Stimulated activated CD4-positive, alpha-beta T cell treated with anti-CD3 and anti-CD28 coated beads, Interleukin-15, amount 100 ng/mL, for 48 hours (primary cell): ENCODE measurements at places on chromosomes 7 and 10.

GRCh38 chr7:157856873-157857577, 520.2 kb downstream of the DNAJB6 start:
- no peak for DNase-seq

DNA sequence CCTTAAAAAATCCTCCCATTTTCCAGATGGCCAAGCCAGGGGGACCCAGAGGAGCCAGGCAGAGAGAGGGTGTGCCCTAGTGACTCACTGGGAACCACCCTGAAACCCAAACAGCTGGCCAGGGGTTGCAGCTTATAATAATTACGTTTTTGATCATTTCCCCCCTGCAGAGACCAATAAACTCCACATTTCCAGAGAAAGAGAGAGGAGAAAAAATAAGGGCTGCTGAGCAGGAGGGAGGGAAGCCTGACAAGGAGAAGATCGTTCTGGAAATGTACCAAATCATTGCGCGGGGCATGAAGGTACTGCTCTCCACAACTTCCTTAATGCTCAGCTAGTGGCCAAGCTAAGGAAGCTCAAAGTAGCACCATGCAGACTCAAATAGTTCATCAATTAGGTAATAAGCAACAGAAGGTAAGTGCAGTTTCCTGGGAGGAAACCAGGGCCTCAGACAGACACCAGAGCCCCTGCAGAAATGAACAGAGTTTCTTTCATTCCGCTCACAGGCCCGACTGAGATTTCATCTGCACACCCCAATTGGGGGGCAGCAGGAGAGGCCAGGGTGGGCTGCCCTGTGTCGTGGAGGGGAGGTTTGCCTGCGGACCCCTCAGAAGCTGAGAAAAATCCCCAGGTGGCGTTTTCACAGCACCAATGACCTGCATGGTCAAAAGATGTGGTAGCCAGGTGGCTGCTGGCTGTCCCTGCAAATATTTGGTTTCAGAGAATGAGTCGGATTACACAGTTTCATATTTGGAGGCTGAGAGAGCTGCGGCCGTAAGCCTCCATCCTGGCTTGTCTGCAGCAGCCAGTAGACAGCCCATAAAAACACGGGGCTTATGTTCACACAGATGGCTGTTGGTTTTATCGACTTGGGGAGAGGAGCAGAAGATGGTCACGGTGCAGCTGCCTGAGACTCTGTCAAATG, 153.2 kb upstream of the LYZL2 start:
- no peak for DNase-seq

GRCh38 chr7:82273886-82274285, 169.7 kb downstream of the CACNA2D1 start:
- DNase-seq = no peak

GRCh38 chr7:158255156-158255555, 332.5 kb downstream of the PTPRN2 start:
- no peak for DNase-seq

- no peak for DNase-seq
Observed at GRCh38 chr7:84847790-84848189, 339.1 kb downstream of the SEMA3D start.
